Aorta (tissue), 5 donors: ENCODE measurements at places on chromosomes 7 and 10. TPM values are rescaled to one million over a fixed set of nuclear protein-coding genes. Genes with fewer than 3 reads are reported as not detected.

Gene ZDHHC16
- total RNA-seq = 35.6 TPM

Gene CPA1
- 5.9 TPM for total RNA-seq

Gene SEMA3C
- total RNA-seq = 19.8 TPM

Gene SMKR1
- total RNA-seq = not detected

Gene ALKBH4
- 8.7 TPM for total RNA-seq

Gene SPAM1
- total RNA-seq = not detected

Gene C7orf57
- total RNA-seq = not detected

Gene BAMBI
- total RNA-seq = 18.3 TPM

Gene GLI3
- total RNA-seq = 21.3 TPM

DNA sequence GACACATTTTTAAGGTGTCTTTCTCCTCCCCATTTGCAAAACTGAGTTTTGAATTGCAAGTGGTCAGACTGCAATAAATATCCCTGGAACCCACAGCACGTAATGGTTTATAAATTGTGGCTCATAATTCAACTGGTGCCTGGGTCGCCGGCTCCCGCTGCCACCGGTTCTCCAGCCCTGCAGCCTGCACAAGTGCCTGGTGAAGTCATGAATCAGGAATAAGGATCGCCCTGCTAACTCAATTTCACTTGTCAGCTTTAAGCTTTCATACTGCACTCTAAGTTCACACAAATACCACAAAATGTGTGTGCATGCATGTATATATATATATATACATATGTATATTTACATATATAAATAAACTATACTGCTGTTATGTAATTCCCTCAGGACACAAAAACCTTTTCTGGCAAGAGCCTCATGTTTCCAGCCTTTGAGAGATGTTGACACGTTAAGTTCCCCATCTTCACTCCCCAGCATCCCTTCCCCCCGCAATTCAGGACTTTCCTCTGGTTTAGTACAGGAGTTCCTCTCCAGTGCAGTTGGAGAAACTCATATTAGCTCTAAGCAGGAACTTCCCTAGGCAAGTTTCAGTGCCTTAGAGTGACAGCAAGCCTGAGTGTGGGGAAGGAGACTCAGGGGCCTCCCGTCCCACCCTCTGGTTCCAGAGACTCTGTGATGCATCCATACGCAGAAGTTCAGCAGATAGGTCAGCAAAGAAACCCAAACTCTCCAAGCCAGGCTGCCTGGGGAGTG is 129.2 kb upstream of the UNC5B start:
- no peaks in the 10 kb centered on the region for H3K36me3 ChIP-seq
- H3K27me3 ChIP-seq = no peaks in the 10 kb centered on the region
- H3K4me3 ChIP-seq = no peak overlapping the region
- H3K4me1 ChIP-seq = no peaks in the 10 kb centered on the region

GRCh38 chr10:43076876-43077420 is at the start of gene RET:
Gene RET, plus strand, starts transcription at chr10:43077069. Its CDS starts 190 bp downstream, at chr10:43077259.
- no peaks in the 10 kb centered on the region for H3K4me1 ChIP-seq
- H3K27me3 ChIP-seq = no peaks in the 10 kb centered on the region
- no peak within 1 kb of the TSS for H3K27ac ChIP-seq
- H3K36me3 ChIP-seq = no peaks in the 10 kb centered on the region
- DNase-seq = no peak

- H3K27me3 ChIP-seq = no peaks in the 10 kb centered on the region
- no peak for DNase-seq
- H3K4me3 ChIP-seq = no peak overlapping the region
- no peaks in the 10 kb centered on the region for H3K4me1 ChIP-seq
- no peaks in the 10 kb centered on the region for H3K36me3 ChIP-seq
Measured at GRCh38 chr7:94056796-94057207, 52.6 kb upstream of the BET1 start.

DNA sequence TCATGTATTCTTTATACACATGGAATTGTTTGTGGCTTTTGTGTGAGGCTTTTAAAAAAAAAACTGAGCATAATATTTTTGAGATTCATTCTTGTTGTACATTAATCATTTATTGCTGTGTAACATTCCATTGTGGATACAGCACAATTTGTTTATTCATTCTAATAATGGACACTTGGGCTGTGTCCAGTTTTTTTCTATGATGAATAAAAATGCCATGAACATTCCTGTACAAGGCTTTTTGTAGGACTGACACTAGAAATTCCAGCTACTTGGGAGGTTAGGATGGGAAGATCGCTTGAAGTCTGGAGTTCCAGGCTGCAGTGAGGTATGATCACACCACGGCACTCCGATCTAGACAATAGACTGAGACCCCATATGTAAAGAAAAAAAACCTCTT is 254.3 kb upstream of the CACNA2D1 start:
- no peaks in the 10 kb centered on the region for H3K27me3 ChIP-seq
- H3K4me3 ChIP-seq = no peak overlapping the region
- no peak overlapping the region for H3K27ac ChIP-seq
- H3K36me3 ChIP-seq = no peaks in the 10 kb centered on the region
- no peaks in the 10 kb centered on the region for H3K4me1 ChIP-seq
- no peak for DNase-seq

GRCh38 chr7:51273360-51273759 is 43.2 kb downstream of the COBL start:
- H3K27me3 ChIP-seq = no peaks in the 10 kb centered on the region
- H3K27ac ChIP-seq = no peak overlapping the region
- no peak overlapping the region for H3K4me3 ChIP-seq
- H3K36me3 ChIP-seq = no peaks in the 10 kb centered on the region
- no peaks in the 10 kb centered on the region for H3K4me1 ChIP-seq
- no peak for DNase-seq

- H3K4me1 ChIP-seq = peaks cover 1% of the 10 kb centered on the region
- no peak overlapping the region for H3K27ac ChIP-seq
- DNase-seq = no peak
- H3K36me3 ChIP-seq = no peaks in the 10 kb centered on the region
- no peak overlapping the region for H3K4me3 ChIP-seq
- no peaks in the 10 kb centered on the region for H3K27me3 ChIP-seq
Measured at GRCh38 chr7:77954773-77955555, 156.4 kb downstream of the PHTF2 start.

GRCh38 chr7:113491305-113491704 is 373.0 kb upstream of the SMIM30 start:
- no peak overlapping the region for H3K27ac ChIP-seq
- H3K36me3 ChIP-seq = no peaks in the 10 kb centered on the region
- no peak for DNase-seq
- H3K27me3 ChIP-seq = no peaks in the 10 kb centered on the region

GRCh38 chr7:98629001-98629431 is 11.9 kb downstream of the NPTX2 start:
- H3K4me1 ChIP-seq = no peaks in the 10 kb centered on the region
- H3K4me3 ChIP-seq = no peak overlapping the region
- no peaks in the 10 kb centered on the region for H3K36me3 ChIP-seq
- H3K27me3 ChIP-seq = no peaks in the 10 kb centered on the region

GRCh38 chr7:71843676-71844075 is 568.5 kb downstream of the CALN1 start:
- H3K4me1 ChIP-seq = no peaks in the 10 kb centered on the region
- no peaks in the 10 kb centered on the region for H3K27me3 ChIP-seq
- no peak for DNase-seq
- no peak overlapping the region for H3K4me3 ChIP-seq
- no peaks in the 10 kb centered on the region for H3K36me3 ChIP-seq

- H3K4me1 ChIP-seq = no peaks in the 10 kb centered on the region
- no peak overlapping the region for H3K27ac ChIP-seq
- H3K36me3 ChIP-seq = no peaks in the 10 kb centered on the region
- no peaks in the 10 kb centered on the region for H3K27me3 ChIP-seq
Measured at GRCh38 chr7:148849393-148850098, 34.5 kb downstream of the EZH2 start.

DNA sequence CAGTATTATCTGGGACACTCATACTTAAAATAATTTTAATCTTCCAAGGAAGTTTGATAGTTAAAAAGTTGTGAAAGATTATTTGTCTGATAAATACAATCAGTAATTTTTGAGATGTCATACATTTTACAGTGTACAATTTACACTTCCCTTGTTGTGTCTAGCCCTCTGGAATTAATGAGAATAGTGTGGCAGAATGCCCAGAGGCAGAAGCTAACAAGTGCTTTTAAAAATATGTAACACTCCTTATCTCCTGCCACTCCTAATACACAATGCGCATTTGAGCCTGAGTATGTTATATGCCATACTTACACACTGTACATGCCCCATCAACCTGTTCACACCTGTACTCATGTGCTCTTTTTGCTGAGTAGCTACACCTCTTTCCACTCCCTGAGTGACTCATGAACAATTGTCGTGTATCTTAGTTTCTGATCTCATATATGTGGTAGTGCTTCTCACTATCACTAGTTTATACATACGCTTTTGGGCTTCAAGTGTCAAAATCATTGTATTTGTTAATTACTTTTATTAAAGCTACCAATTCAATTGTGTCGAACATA is 106.9 kb upstream of the GNAI1 start:
- no peaks in the 10 kb centered on the region for H3K27me3 ChIP-seq
- no peak overlapping the region for H3K4me3 ChIP-seq
- no peaks in the 10 kb centered on the region for H3K36me3 ChIP-seq
- H3K4me1 ChIP-seq = no peaks in the 10 kb centered on the region
- DNase-seq = no peak

DNA sequence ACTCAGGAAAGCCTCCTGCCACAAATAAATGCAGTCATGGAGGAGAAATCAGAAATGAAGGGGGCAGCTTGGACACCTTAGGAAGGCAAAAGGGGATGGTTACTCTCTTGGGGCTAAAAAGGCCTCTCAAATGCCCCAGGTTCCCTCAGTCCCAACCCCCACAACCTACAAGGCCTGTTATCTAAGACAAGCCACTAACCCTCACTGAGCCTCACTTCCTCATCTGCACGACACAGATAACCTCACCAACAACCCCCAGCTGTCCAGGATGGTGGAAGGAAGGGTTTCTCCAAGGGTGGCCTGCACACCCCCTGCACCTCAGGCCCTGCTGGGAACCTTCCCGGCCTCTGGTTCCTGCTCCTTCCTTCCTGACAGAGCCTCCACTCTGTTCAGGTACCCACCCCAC is 29.2 kb downstream of the SORBS1 start:
- peak overlapping the region; percentile 35 for H3K27ac ChIP-seq
- H3K4me3 ChIP-seq = no peak overlapping the region
- peaks cover 33% of the 10 kb centered on the region for H3K4me1 ChIP-seq
- H3K27me3 ChIP-seq = no peaks in the 10 kb centered on the region
- no peak for DNase-seq

GRCh38 chr7:40356312-40356711 is 221.5 kb downstream of the SUGCT start:
- no peaks in the 10 kb centered on the region for H3K27me3 ChIP-seq
- no peaks in the 10 kb centered on the region for H3K36me3 ChIP-seq
- no peak overlapping the region for H3K27ac ChIP-seq
- no peak overlapping the region for H3K4me3 ChIP-seq

- H3K4me3 ChIP-seq = no peak overlapping the region
- DNase-seq = no peak
- H3K27me3 ChIP-seq = no peaks in the 10 kb centered on the region
- H3K36me3 ChIP-seq = peaks cover 2% of the 10 kb centered on the region
- no peak overlapping the region for H3K27ac ChIP-seq
Measured at GRCh38 chr7:105127179-105127578, 113.2 kb downstream of the KMT2E start.

- no peak overlapping the region for H3K27ac ChIP-seq
- no peaks in the 10 kb centered on the region for H3K27me3 ChIP-seq
- no peak overlapping the region for H3K4me3 ChIP-seq
- no peaks in the 10 kb centered on the region for H3K36me3 ChIP-seq
Measured at GRCh38 chr7:129292861-129293260, 68.0 kb downstream of the AHCYL2 start.
